Hematopoietic multipotent progenitor cell (in vitro differentiated cells): ENCODE measurements at places on chromosomes 5 and 9.

GRCh38 chr9:4831944-4832343 lies 39.2 kb downstream of the RCL1 start:
- no peak for DNase-seq

DNA sequence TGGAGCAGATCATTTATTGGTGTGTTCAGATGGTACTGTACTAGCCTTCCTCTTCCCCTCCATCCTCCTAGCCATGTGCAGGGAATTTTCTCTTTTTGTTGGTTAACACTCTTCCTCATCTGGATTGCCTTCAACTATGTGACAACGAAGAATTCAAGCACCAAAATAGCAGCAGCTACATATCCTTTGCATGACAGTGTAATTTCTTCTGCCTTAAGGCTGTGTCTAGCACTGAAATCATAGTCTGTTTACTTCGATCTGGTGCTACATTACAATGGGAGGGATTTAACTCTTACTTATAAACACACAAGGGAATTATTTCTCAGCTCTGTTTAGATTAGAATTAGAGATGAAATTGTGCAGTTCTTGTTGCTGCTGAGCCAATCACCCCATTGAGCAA lies 260.4 kb downstream of the ARL15 start:
- no peak for DNase-seq

- DNase-seq, result no peak
Measured at GRCh38 chr9:127847833-127848755, 6.4 kb downstream of the ENG start.

DNA sequence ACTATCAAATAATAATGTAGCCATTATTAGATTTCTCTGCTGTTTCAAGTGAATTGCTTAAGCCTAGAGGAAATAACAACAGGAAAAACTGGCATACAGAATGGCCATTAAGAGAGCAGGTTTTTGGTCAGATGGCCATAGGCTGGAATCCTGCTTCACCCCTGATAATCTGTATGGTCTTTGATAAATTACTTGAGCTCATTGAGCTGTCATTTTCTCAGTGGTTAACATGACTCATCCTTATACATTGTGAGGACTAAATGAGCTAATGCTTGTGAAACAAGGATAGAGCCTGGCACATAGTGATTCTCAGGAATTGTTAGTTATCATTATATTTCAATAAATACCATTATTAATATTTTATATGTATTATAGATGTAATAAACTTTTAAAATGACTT lies 516.5 kb downstream of the KIF4B start:
- no peak for DNase-seq

DNA sequence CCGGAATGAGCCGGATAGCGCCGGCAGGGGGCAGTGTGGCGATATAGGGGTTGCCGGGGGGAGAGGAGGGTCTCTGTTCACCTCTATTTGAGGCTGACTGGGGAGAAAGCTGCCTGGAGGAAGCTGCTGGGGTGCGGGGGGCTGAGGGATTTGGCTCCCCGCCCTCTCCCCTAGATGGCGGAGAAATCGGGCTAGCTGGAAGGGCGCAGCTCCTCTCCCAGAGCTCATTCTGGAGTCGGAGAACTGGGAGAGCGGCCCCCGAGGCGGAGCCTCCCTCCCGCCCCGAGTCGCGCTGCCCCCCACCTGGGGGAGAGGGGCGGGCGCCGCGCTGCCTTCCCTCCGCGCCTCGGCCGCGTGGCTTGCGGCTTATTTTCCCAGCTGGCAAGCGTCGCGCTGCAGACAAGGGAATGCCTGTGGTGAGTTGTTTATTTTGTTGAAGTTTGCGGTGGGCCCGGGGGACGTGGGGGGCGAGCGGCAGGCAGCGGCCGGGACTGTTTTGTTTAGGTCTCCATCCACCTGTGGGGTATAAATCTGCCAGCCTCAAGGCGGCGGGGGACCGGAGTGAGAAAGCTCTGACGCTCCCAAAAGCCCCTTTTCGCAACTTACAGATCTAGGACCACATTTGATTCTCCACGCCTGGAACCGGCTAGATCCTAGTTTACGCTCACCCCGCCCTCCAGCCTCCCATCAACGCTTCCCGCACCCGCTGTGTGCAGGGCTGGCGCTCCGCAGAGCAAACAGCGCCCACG lies 4.1 kb upstream of the RGMB start:
- DNase-seq, result peak; percentile 46

DNA sequence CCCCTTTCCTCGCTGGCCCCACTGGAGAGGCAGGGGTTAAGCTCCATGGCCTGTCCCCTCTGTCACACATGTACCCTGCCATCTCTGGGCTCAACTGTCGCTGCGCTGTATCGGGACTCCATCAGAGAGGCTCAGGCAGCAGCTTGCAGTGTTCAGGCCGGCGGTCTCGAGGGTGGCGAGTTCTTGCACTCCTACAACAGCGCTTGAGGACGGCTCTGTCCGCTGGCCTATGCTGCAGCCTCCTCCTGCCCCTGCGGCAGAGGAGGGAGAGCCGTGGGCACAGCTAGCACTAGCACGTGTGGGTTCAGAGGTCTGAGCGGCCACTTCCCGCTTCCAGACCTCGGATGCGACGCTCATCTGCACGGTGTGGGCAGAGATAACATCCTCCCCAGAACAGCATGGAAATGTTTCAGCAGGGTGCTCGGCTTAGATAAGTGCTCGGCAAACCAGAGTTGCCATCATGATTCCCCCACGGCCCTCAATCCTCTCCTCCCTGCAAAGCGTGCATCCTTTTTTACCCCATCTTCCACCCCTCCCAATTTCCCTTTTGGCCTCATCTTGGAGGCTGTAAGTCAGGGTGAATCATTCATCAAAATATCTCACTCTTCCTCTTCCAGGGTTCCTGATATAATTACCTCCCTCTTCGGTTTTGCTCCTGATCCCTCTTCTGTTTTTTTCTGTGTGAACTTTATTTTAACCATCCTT lies 41.9 kb upstream of the FUBP3 start:
- peak; percentile 83 for DNase-seq

- no peak for DNase-seq
Measured at GRCh38 chr5:83687124-83687619, 33.5 kb downstream of the HAPLN1 start.

- DNase-seq, result no peak
Measured at GRCh38 chr9:27791311-27791710, 218.0 kb upstream of the C9orf72 start.

DNA sequence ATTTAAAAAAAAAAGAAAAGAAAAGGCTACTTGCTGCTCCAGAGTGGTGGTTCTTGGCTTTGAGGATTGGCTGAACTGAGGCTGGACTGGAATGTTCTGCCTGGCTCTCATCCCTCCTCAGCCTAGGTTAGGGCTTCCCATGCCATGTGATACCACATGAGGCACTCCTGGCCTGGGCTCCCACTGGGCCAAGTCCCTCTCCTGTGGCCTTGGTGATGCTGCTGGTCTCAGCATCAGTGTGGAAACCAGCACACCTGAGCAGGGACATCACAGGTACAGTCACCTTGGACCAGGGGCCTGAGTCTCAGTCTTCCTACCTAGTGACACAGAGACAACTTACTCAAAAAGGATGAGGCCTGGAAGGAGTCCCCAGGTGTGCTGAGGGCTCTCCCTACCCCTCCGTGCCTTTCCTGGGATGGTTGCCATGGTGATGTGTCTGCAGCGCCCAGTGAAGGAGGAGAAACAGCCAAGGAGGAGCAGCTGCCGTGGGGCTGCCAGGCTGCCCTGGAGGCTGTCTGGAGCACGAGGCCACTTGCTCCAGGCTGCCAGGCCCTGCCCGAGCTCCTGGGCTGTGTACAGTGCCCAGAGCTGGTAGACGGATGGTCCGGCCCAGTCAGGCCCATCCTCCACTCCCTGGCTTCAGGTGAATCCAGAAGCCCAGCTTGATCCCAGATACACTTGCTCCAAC lies 71.0 kb downstream of the WNK2 start:
- DNase-seq, result no peak

GRCh38 chr9:17744786-17745185 lies 165.9 kb downstream of the SH3GL2 start:
- DNase-seq, result no peak

DNA sequence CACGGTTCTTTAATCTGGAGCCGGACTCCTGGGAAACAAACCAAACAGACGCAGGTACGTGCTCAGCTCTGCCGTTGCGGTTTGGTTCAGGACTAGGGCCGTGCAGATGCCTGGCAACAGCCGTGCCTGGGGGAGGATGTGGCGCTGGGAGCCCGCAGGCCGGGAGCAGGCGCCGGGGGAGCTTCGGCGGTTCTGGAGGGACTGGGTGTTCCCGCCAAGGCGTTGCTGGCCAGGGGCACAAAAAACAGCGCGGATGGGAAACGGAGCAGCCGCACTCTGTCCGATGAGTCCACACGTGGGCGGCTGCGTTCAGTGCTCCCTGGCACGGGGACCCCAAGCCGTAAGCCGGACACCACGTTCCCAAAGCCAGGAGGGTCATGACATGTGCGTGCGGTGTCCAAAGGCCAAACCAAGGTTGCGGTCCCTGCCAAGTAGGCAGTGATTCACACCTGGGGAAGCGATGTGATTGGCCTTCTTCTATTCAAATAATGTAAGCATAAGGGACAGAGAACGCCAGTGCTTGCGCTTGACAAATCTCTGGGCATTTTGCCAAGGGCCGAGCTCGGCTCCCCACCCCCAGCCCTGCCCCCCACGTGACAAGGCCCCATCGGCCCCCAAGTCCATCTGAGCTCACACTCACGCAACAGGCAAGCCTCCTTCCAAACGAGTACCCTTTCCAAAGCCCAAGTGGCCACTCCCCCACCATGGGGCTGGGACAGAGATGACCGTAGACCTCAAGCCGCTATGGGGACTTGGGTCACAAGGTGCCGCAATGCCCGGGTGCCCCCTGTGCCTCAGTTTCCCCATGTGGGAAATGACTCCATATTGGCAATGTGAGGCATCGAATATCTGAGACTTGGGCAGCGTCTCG lies 49.7 kb upstream of the NKD2 start:
- no peak for DNase-seq

- no peak for DNase-seq
Measured at GRCh38 chr5:74143151-74143550, 497.4 kb downstream of the ENC1 start.

DNA sequence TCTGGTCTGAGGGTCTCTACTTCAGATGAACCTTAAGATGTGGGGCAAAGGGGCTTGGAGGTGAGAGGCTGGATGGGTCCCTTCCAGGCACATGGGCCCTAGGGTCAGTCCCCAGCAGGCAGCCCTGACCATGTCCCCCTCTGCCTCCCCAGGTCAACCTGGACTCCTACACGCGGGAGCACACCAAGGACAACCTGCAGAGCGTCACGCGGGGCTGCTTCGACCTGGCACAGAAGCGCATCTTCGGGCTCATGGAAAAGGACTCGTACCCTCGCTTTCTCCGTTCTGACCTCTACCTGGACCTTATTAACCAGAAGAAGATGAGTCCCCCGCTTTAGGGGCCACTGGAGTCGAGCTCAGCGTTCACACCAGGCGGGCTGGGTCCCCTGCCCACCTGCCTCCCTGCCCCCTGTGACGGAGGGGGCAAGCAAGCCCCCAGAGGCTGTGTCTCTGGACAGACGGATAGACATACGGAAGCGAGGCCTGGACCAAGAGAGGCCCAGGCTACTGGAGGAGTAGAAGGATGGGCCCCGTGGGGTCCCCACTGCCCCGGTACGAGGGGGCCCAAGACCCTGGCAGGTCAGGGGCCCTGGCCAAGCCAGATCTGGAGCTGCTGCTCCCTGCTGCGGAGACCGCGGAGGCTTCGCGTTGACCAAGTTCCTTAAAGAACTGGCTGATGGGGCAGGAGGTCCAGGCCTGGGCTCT lies 133.2 kb downstream of the RGS3 start:
- DNase-seq, result no peak

DNA sequence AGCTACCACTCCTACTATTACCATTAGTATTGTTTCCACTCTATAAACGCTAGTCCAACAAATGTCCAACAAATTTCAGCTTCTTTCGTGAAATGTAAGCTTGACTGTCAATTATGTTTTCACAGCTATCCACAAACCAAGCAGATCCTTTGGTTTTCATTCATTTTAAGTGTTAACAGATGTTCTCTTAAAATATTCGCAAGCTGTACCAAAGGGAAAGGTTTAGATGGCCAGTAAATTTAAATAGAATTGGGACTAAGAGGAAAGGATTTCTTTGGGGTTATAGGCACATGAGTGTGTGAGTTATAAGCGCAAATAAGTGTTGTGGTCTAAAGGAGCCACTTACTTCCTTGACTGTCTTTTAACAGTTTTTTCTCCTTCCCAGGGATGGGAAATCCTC lies 136.8 kb upstream of the ADRA1B start:
- no peak for DNase-seq

DNA sequence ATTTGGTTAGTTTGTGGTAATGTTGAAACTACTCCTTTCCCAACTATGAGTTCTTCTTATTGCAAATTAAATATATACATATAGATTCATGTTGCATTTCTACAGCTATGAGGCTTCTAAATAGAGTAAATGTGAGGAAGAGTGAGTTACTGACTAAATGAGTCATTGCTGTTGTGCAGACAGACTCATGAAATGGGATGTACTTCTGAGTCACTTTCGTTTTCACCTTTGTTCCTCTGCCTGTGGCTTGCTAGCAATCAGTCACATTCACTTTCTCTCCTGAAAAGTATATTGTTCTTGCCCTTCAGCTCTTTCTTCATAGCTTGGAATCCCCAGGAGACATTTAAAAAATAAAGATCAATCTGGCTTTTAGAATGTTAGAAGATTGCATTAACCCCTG lies 295.5 kb upstream of the SMC2 start:
- DNase-seq, result no peak

- no peak for DNase-seq
Measured at GRCh38 chr9:36320466-36320865, 62.2 kb upstream of the GNE start.

GRCh38 chr5:54607006-54607405 lies 89.4 kb downstream of the SNX18 start:
- DNase-seq, result peak; percentile 55

- DNase-seq, result no peak
Measured at GRCh38 chr9:36566813-36567221, 5.9 kb upstream of the MELK start.

DNA sequence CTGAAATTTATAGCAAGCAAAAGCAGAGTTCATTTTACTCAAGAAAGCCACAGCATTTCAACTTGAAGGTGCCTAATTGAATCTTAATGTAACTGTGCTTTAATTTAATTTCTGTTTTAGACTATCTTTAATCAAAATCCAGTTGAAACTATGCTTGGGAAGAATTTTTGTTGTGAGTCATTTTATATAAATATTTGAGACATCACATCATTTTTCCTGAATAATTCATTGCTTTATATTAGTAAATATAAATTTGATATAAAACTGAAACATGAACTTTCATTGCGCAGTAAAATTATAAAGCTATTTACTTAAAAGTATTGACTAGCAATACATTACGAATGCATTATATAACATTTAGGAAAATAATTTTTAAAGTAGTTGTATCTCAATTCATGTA lies 1937.1 kb upstream of the CDH9 start:
- DNase-seq, result no peak

GRCh38 chr5:112974901-112975300 lies 1.7 kb upstream of the DCP2 start:
- DNase-seq, result no peak

DNA sequence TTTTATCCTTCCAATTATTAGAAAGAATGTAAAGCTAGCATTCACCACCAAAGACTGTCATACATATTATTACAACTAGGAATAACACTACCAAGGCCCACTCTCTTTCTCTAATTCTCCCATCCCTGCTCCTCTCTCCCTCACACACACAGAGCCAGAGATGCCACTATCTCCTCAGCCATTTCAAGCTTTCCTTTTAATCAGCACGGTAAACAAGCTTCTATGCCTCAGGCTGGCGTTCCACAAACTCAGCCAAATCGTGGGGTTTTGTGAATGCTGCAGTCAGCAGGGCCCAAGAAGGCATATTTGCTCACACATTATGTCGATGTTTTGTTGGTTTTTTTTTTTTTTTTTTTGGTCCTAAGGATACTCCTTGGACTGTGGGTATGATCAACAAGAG lies 979.9 kb upstream of the DMAC1 start:
- no peak for DNase-seq
